Uterus (tissue), 4 donors: ENCODE measurements at places on chromosomes 4 and X. TPM values are rescaled to one million over a fixed set of nuclear protein-coding genes. Genes with fewer than 3 reads are reported as not detected.

Gene GIMD1
- total RNA-seq = not detected

Gene TMSB15A
- 0.88 TPM for total RNA-seq

Gene MAGEA1
- total RNA-seq = not detected

Gene RTL3
- 0.88 TPM for total RNA-seq

Gene FGA
- not detected for total RNA-seq

Gene TEX13A
- total RNA-seq = not detected

Gene FAT1
- 245 TPM for total RNA-seq

Gene CCKAR
- total RNA-seq = not detected

Gene LGI2
- total RNA-seq = 2.3 TPM

Gene MEPE
- not detected for total RNA-seq

Gene CLDN2
- not detected for total RNA-seq

Gene IBSP
- not detected for total RNA-seq

Gene DRP2
- 0.29 TPM for total RNA-seq

Gene NLRP2B
- not detected for total RNA-seq

Gene PGM2
- 39.6 TPM for total RNA-seq

Gene PASD1
- not detected for total RNA-seq

Gene DSPP
- total RNA-seq = not detected

Gene NXT2
- total RNA-seq = 12.6 TPM
